ENCODE measurements at places on chromosomes 11 and 22.

- DNase-seq, result no peak
Measured at GRCh38 chr22:31440681-31441080, 41.3 kb downstream of the DRG1 start.

- DNase-seq, result no peak
Measured at GRCh38 chr11:120316880-120317688, 8.0 kb upstream of the TLCD5 start.

DNA sequence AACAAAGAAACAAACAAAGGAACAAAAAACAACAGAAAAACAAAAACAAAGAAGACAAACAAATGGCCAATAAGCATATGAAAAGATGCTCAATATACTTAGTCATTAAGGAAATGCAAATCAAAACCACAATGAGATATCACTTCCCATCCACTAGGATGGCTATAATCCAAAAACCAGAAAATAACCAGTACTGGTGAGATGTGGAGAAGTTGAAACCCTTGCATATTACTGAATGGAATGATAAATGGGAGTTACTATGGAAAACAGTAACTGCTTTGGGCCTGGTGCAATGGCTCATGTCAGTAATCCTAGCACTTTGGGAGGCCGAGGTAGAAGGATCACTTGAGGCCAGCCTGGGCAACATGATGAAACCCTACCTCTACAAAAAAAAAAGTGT lies 44.9 kb upstream of the RBFOX2 start:
- DNase-seq, result no peak

DNA sequence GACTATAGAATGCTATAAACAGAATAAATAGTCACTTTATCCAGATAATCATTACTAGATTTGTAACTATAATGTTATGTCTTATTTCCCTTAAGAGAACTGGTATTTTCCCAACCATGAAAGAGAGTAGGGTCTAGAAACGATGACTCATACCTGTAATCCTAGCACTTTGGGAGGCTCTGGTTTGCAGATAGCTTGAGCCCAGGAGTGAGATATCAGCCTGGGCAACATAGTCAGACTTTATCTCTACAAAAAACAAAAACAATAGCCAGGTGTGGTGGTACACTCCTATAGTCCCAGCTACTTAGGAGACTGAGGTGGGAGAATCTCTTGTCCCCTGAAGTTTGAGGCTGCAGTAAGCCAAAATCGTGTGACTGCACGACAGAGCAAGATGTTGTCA lies 30.9 kb downstream of the OR52A5 start:
- no peak for DNase-seq

DNA sequence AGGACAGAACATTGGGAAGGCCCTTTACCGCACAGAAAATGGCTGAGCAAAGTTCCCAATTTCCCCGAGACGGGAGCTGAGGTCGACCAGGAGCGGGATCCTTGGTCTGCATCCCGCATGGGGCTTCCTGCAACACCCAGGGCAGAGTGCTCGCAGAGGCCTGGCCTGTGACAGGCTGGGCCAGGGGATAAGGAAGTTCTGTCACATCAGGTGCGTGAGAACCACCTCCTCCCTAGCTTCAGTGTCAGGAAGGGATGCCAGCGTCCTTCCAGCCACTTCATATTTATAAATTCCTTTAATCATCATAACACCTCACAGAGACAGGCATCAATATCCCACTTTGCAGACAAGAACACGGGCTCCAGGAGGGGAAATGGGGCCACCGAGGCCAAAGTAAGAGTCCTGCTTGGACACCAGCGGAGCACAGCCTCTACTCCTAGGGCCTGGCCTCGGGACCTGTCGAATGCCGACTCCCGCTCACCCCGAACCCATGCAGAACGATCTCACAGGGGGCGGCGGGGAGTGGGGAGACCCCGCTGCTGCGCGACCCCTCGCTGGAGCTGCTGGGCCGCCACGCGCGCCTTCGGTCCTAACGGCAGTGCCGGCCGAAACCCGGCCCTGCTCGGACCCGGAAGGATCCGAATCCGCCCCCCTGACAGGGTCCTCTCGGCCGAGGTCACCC lies 532 bp downstream of the BET1L start:
- peak; percentile 45 for DNase-seq

- DNase-seq, result no peak
Measured at GRCh38 chr22:49550766-49551362, 276.8 kb downstream of the BRD1 start.

DNA sequence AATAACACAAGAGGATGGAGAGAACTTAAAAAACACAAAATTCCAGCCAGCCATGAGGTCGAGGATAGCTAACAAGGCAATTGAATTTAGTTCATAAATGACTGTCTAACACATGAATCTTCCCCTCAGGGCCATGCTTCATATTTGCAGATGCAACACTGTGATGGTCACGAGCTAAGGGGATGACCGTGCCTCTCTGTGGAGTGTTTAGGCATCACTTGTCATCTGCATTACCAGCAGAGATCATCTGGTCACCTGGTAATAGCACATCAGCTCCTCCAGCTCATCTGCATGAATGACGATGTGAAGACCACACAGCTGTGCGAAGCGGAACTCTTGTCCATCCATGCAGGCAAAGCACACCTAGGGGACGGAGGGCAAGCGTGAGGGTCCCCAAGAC lies 20.9 kb upstream of the SLC25A1 start:
- no peak for DNase-seq

DNA sequence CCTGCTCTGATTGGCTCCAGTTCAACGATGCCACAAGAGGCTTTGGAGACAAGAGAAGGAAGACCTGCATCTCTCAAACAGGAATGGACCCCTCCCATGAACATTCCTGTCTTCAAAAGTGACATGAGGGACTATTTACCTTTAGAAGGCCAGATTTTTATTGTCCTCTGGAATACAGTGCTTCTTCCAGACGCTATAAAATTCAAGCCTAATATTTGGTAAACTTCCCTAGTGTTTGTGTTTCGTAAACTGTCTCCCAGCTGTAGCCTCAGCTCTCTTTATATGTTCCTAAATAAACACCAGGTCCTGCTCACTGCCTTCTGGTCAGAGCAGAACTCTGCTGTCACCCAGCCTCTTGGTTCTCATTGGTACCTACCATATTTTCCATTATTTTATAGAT lies 157.8 kb downstream of the CCDC34 start:
- DNase-seq, result no peak

All from GM06990 (cell line).